HEK293T (cell line): ENCODE measurements at places on chromosomes 7 and 10.

DNA sequence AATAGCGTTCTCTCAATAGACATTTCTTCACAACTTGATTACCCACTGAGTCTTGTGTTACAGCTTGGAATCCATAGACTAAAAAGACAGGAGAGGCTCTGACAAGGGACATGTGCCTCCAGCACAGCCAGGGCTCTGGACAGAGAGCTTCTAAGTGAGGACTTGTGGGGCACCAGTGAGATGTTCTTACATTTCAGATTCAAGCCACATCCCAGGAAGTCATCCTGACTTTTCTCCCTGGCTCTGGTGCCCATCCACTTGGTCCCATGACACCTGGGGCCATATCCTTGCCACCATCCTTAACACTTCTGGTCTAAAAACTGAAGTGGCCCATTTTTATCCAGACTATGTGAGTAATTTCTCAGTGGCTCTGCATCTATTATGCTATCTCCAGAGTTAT lies 440.1 kb downstream of the TCERG1L start:
- no peak for DNase-seq

DNA sequence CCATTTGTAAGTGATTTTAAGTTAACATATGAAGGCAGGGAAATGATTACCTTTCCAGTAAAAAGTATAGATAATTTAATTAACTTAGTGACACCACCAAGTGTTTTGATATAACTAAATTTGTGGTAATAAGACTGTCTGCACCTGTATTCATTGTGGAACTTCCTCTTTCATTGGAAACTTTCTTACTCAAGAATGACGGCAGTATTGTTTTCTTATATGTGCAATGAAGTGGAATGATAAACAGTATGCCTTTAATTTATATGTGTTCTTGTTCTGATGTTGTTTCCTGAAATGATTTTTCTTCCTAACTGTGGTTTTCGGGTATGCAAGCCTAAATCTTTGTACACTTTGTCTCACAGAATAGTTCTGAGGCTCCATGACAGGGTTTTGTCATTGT lies 46.4 kb downstream of the CASD1 start:
- DNase-seq, result no peak

DNA sequence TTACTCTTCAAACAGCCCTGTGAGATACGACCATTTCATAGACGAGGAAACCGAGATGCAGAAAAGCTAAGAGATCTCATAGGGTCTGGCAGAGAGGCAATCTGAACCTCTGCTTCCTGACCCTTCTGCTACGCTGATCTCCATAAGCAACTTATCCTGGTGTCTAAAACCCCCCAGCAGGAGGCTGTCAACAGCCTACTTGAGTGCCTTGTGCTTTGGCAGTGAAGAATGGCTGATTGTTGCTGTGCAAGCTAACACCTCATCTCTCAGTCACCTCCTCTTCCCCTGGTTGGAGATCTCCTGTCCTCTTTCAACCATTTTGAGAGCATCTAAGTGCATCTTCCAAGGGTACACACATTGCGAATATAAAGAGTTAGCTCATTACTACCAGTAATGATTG lies 86.2 kb downstream of the AOAH start:
- peak; percentile 59 for DNase-seq

GRCh38 chr10:1159131-1160061 lies 103.2 kb downstream of the WDR37 start:
- no peak for DNase-seq

DNA sequence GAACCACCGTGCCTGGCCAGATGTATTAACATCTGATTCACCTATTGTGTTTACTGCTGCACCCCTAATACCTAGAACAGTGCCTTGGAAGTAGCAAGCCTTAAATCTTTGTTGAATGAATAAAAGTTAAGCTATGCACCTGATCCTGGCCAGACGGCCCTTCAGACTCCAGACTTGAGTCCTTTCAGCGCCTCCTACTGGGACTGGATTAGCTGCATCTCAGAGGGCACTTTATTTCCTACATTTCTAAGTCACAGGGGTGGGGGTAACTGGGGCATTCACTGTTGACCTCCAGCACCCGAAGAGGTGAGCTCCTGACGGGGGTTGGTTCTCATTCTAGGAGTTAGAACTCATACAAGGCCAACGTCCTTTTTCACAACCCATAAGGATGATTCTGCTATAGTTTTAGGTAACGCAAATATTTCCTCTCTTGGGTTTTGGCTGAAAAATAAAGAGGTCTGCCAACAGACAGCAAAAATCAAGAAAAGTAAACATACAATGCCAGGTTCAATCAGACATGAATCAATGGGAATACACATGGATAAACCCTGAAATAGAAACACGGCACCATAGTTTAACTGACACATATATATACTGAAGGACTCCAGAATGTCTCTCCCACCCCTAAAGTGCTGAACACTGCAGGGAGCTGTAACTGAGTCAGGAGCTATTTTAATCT lies 48.0 kb upstream of the DLG5 start:
- peak; percentile 53 for DNase-seq

DNA sequence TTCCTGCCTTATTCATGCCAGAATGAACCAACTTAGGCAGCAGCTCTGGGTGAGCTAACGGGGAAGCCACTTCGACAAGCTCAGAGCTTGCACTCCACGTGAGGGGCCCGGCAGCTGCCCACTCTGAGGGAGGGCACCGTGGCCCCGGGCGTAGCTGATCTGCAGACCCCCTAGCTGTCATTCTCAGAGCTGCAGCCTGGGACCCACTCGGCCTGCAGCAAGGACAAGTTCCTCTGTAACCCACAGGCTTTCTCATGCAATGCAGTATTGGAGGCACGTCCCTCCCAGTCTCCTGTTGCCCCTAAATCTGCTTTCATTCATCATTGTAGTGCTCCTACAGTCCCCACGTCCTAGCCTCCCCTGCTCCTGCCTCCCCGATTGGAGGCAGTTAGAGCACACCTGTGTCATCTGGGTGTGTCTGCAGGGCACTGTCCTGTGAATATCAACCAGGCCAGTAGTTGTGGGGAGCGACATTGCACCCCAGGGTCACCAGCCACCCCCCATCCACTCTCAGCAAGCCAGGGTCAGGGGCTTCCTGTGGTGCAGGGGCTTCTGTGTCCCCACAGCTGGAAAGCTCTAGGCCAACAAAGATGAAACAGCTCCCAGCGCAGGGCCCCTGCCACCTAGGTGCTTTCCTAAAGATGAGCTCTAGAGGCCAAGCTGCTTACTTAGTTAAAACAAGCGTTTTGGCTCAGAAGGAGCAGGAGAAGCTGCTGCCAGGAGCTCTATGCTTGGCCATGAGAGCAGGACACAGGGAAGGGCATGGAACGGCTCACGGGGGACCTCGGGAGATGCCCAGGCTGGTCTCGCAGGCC lies 333.6 kb downstream of the ADARB2 start:
- DNase-seq, result peak; percentile 20
